ENCODE measurements at places on chromosomes 13 and 19.
A peak's percentile ranks its signal among the peaks of the same experiment; 100 is the strongest.

DNA sequence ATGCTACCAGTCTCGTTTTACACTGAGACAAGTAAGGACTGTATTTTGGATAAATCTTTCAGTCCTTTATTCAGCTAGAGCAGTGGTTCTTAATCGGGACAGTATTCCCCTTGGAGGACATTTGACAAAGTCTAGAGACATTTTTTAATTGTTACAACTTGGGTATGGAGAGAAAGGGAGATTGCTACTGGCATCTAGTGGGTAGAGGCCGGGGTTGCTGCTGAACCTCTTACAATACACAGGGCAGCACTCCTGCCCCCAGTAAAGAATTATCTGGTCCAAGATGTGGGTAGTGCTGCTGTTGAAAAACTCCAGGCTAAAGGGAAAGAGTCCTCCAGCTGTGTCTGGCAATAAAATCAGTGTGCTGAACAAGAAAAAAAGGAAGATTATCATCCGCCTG, 334.8 kb downstream of the SLC7A1 start:
- no peak for DNase-seq

DNA sequence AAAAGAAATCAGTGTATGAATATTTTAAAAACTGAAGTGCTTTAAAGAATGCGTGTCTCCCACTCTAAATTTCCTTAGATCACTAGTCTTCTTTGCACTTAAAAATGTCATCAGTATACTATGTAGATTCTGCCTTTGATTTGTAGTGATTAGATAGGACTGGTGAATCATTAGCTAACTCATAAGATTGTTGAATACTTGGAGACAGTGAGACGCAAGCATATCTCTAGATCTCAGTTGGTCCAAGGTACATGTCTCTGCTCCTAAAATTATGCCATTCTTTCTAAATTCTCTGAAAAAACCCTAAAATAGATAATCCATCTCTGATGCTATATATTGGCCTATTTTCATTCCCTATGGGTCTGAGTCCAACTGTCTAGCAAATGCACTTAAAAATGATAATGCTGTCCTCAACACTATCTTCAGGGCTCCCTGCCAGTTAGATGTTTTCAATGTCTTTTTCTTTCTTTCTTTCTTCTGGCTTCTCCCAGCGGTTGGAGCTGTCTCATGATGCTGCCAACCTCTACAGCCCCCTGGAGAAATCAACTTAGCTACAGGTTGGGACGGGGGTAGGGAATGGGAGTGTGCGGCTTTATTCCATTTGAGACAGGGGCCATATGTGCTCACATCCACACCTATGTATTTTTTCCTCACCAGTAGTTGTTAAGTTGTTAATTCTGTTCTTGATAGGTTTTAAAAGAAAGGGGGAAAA, 301.0 kb downstream of the NDFIP2 start:
- DNase-seq = no peak

- DNase-seq = peak; percentile 22
Measured at GRCh38 chr19:48926909-48927308, 6.6 kb upstream of the DHDH start.

GRCh38 chr19:33427801-33428626, 54.5 kb downstream of the CEBPG start:
- no peak for DNase-seq

DNA sequence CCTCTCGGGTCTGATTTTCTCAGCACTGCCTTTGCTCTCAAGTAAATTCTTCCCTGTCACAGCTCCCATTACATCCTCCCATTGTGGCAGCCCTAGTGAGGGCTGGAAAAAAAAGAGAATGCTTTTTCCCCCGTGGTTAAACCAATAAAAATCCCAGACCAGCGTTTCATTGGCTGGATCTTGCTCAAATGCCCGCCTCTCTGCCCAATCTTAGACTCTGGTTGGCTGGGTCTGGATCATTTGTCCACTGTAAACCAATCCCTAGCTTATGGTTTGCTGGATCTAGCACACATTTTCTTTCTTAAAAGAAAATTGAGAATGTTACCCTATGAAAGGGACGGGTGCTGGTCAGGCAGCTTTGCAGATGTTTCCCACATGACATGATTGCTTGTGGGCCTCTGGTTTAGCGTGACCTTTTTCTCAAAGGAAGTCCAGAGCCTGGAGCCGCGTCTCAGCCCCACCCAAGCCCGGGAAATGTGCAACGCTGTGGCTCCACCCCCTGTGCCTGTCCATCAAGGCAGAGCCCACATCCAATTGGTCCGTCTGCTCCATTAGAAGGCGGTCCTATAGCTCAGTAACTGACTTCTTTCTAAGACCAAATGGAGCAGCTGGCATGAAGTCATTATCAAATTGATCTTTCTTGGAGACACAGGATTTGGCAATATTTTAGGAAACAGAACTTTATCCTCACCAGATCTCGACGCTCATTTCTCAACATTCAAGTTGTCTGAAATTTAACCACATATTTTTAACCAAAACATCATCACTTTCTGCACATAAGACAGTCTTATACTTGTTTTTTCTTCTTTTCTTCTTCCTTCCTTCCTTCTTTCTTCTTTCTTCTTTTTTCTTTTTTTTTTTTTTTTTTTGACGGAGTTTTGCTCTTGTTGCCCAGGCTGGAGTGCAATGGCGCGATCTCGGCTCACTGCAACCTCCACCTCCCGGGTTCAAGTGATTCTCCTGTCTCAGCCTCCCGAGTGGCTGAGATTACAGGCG, 2.6 kb upstream of the MCEMP1 start:
- no peak for DNase-seq

DNA sequence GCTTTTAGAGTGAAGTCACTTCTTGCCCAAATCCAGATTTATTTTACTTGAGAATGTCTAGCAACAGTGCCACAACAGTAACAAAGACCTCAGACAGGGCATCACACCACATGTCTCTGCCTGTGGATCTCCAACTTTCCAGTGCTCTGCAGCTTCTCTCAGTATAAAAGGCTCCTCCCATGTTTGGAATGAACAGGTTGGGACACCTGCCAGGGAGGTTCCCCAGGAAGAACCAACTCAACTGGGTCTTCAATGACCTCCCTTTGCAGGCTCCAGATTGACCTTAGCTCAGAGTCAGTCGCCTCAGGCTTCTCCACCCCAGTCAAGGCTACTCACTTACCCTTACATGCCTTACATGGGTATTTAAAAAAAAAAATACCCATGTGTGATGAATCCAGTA, 3.4 kb downstream of the ZNF823 start:
- DNase-seq = no peak

DNA sequence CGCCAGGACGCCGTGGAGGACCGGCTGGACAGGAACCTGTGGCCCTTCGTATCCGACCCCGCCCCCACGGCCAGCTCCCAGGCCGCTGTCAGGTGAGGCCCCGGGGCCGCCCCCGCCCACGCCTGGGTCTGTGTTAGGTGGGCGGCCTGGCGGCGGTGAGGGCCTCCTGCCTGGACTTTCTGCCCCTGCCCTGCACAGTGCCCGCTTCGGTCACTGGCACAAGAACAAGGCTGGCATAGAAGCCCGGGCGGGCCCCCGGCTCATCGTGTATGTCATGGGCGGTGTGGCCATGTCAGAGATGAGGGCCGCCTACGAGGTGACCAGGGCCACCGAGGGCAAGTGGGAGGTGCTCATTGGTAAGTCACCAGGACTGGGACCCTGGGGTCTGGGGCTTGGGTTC, 10.2 kb downstream of the STXBP2 start:
- DNase-seq = no peak

DNA sequence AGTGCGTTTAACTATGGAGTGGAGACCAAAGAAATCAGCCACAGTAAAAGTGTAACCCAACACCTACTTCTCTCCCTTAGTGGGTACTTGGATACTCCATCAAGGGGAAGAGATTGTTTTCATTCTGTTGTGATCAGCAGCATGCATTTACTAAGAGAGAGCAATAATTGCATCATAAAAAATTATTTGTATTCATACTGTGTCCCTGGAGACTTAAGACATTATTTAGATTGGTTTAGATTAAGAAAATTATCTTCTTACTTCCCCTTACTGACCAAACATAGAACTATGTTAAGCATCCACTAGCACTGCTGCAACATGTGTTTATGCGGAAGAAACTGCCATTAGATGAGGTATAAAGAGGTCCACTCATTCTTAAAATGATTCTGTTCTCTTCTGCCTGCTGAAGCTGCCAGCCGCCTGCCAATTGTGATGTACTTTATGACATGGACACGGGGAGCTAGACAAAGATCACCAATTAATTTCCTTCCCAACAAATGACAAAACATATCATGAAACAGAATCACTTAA, 738.5 kb downstream of the DIAPH3 start:
- DNase-seq = no peak

Measured in stimulated activated CD4-positive, alpha-beta T cell treated with anti-CD3 and anti-CD28 coated beads, Interleukin-12 subunit alpha, Interleukin-12 subunit beta, amount 100 ng/mL, for 48 hours (primary cell).